ENCODE measurements at places on chromosomes 6 and 20. TPM values are rescaled to one million over a fixed set of nuclear protein-coding genes. Genes with fewer than 3 reads are reported as not detected.

DNA sequence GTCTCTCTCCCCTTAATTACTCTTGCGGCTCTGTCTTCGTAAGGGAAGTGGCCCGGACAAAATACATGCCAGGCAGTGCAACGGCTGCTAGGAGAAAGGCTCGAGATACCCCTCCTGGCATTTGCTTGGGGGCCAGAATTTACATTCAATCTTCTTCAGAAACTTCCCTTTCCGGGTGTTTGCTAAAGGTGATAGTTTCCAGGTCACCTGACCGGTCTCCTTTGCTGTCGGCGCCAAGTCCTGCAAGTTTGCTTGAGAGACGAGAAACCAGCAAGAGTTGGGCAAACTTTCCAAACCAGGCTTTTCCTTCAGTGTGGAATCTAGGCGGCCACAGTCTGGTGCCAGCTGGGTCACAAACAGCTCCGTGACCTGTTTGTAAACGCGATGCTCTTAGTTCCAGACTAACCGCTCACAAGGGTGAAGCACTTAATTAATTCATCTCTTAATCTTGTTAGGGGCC lies 563 bp upstream of the SRSF3 start:
- peak; percentile 87 for DNase-seq

DNA sequence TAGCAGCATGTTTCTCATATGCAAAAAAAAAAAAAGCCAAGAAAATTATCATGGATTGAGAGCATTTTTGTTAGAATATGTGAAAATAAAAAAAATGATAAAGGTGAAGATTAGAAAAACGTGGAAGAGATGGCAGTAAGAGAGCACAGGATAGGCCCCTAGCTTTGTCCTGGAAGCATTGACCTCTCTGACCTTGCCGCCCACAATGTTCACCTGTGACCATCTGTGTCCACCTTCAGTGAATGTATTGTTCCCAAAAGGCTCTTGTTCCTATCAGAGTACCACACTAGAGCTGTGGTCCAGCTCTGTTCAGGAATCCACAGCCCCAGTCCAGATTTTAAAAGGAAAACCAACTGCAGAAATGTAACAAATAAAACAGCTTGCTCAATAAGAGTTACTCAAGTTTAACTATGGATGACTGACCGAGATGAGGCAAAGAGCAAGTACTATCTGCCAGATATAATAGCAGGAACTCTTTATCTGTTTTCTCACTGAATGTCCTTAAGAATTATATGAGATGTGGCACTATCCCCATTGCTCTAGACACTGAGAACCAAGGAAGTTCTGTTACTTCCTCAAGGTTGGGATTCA lies 287.7 kb upstream of the STXBP5 start:
- DNase-seq = peak; percentile 9

DNA sequence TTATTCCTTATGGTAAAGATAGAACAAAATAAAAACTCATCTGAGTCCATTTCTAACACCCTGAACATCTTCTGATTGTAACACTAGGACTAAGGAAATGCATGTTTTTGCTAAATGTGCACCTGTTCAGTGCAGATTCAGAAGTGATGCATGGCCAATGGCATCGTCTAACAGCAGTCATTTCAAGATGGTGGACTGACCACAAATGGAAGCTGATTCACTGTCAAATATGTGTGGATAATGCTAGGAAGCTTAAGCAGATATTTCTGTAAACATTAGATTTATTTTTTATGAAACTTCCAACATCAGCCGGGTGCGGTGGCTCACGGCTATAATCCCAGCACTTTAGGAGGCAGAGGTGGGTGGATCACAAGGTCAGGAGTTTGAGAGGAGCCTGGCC lies 394.8 kb downstream of the SAMD5 start:
- DNase-seq = no peak

GRCh38 chr20:24993337-24994185 lies 1.0 kb upstream of the APMAP start:
- DNase-seq = peak; percentile 75

GRCh38 chr20:32191873-32192272 lies 15.7 kb downstream of the PLAGL2 start:
- DNase-seq = no peak

DNA sequence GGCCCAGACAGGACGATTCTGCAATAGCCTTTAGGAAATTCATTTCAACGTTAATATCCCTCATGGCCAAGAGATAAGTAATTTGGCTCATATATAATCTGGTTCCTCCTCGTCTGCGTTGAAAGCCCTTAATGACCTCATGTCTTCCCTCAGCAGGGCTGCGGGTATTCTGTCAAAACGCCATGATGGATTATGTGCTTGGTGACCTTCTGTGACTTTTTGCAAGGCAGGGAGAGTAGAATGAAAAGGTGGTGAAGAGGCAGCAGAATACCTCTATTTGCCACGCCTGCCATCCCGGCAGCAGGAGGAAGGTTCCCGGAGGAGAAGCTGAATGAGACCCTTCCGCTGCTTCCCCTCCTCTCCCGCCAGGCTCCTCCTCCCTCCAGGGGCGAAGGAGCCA lies 41.1 kb upstream of the SPACA1 start:
- no peak for DNase-seq

DNA sequence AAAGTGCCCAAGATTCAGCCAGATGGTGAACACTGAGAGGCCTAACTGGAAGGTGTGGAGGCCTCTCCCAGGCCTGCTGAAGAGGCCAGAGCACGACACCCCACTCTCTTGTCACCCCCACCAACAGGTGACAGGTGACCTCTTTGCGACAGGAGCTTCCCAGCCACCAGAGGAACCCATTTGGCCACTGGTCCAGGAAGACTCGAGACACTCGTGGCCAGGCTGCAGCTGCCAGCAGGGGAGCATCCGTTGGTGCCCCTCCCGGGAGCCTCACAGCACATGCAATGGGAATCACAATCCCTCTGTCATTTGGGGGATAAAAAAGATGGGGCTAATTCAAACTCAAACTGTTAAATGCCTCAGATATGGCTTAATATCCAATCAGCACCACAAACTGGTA lies 163.4 kb downstream of the INSM1 start:
- DNase-seq = no peak

The TSPO2 gene
- total RNA-seq = not detected

The ZNF831 gene
- total RNA-seq = not detected

The SIRPD gene
- not detected for total RNA-seq

The BACH2 gene
- 0.17 TPM for total RNA-seq

Measured in M059J (cell line).